ENCODE measurements at places on chromosomes 11 and 22.

GRCh38 chr11:99268886-99269285, 248.1 kb downstream of the CNTN5 start:
- DNase-seq, result no peak

DNA sequence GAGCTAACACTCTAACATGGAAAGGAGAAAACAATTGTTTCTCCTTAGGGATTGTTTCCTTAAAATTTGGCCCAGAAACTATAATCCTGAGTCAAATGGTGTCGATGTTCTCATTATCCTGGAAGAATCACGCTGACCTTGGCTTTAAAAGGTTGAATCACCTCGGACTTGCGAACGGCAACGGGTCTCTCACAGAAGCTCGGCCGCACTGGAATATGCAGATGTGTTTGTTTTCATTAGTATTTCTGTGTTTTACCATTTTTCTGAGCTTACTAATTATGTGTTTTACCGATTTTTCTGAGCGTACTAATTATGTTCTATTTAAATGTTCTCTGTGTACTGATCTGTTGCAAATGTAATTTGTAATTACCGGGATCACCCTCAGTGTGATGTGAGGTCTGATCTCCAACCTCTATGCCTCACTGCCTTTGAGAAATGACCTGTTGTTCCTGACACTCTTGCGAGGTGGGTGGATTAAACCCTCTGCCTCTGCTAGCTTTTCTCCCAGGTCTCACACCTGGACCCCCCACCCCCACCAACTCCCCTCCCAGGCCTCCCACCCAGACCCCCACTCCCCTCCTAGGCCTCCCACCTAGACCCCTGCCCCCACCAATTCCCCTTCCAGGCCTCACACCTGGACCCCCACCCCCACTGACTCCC, 38.3 kb upstream of the BRSK2 start:
- no peak for DNase-seq

- DNase-seq, result no peak
Measured at GRCh38 chr11:18650353-18650752, 16.2 kb upstream of the SPTY2D1 start.

GRCh38 chr11:86172894-86173293, 71.7 kb upstream of the EED start:
- DNase-seq, result no peak

- no peak for DNase-seq
Measured at GRCh38 chr11:67492801-67493547, 10.1 kb downstream of the AIP start.

Data from occipital lobe (tissue), 3 donors.